ENCODE measurements at places on chromosomes 1 and 21.

DNA sequence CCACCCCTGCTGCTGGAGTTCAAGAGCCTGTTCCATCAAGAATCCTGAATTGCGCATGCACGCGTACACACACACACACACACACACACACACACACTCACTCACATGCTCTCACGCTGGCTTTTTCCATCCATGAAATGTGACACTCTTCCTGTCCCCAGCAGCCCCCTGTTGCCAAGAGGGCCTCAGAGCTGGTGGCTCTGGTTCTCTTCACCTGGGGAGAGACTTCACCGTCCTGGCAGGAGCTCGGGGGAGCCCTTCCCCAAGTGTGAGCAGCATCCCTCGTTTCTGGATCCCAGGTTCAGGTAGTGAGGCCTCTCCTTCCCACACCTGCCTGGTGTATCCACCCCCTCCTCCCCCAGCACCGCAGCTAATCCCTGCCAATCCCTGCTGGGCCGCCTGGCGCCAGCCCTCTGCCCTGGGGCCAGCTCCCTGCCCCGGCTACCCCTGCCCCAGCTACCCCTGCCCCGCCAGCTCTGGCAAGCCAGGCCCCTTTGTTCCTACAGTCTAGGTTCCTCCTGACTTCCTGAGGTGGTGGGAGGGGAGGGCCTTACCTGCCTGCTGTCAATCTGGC is 9.9 kb downstream of the PLOD1 start:
- DNase-seq = no peak

- DNase-seq = no peak
These were observed 8.9 kb upstream of the RGS1 start for GRCh38 chr1:192566657-192567056.

GRCh38 chr1:37448185-37448584 is 26.2 kb upstream of the ZC3H12A start:
- DNase-seq = no peak

DNA sequence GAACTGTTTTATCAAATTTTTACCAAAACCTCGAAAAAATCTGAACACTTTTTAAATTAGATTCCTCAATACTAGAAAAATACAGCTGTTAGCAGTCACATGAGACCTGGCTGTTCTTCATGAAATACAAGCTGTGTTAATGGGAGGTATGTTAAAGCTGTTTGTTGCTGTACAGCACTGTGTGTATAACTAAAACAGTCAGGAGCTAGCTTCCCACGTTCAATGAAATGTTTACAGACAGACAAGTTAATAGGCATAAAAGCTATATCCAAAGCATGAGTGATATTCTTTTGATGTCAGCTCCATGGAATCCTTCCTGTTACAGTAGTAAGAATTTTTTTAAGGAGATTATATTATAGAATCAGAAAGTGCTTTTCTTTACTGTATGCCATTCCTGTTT is 223.2 kb upstream of the FOXD3 start:
- no peak for DNase-seq

DNA sequence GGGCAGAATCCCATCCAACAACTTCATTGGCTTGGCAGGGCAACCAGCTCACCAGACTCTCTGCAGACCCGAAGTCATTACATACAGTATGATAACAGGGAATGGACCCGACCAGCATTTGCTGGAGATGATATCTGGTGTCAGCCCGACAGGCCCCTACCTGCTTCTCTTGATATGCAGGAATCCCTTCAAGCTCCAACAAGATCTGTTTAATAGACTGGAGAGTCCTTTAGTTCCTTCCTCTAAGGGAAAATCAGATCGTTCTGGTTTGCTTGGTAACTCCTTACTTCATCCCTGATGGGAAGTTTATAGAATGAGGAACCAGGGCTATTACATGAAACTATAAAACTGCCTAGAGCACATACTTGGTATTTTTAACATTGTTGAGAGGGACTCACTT is 61.2 kb downstream of the EDARADD start:
- DNase-seq = no peak

GRCh38 chr1:212738330-212738729 is 38.7 kb upstream of the BATF3 start:
- no peak for DNase-seq

DNA sequence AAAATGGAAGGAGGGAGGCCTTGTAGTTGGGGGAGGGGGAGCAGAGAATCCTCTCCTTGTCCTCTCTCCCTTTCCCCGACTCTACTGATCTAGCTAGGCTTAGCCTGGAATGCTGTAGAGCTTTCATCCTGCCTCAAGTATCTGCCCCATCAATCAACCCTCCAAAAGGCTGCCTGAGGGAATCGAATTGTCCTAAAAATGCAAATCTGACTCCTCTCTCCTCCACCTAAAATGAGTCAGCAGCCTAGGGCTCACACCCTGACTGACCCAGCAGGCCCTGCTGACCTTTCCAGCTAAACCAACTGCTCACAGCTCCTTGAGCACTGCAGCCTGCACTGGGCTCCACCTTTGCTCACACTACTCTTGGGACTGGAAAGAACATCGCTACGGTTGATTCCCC is 2.8 kb downstream of the HPDL start:
- DNase-seq = no peak

DNA sequence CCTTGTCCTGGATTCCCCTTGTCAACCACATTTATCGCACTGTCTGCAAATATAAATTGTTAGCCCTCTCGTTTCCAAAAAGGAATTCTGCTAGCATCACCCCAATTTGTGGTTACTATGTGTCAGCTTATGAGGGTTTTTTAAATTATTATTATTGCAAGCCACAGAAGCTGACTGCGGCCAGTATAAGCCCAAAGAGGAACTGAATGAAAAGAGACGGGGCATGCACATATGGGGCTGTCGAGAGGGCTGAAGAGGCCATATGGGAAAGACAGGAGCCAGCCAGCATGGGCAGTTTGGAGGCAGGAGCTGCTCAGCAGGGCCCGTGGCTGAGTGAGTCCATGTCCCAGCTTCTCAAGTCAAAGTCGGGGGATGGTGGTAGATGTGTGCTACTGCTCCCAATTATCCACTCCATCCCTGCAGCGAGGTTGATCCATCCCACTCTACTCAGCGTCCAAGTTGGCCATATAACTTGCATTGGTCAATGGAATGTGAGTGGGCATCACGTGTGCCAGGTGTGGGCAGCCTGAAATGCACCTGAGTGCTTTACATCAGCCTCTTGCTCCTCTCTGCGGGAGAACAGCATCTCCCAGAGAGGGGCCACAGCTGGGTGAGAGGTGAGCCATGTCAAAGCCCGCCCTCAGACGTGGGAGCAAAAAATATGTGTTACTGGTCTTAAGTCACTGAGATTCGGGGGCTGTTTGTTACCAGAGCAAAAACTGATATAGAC is 37.6 kb upstream of the LDLRAP1 start:
- DNase-seq = no peak

- DNase-seq = no peak
These were observed 136.6 kb downstream of the PROX1 start for GRCh38 chr1:214124281-214124805.

- DNase-seq = no peak
These were observed 27.3 kb upstream of the EVA1B start for GRCh38 chr1:36350659-36351226.

- no peak for DNase-seq
These were observed 208.1 kb downstream of the PRDM2 start for GRCh38 chr1:13908128-13908527.

- DNase-seq = no peak
These were observed 284.4 kb upstream of the PKN2 start for GRCh38 chr1:88399690-88400089.

- DNase-seq = no peak
These were observed 61.0 kb downstream of the SYT14 start for GRCh38 chr1:209999005-209999404.

GRCh38 chr1:180213401-180214170 is 16.5 kb upstream of the LHX4 start:
- DNase-seq = no peak

DNA sequence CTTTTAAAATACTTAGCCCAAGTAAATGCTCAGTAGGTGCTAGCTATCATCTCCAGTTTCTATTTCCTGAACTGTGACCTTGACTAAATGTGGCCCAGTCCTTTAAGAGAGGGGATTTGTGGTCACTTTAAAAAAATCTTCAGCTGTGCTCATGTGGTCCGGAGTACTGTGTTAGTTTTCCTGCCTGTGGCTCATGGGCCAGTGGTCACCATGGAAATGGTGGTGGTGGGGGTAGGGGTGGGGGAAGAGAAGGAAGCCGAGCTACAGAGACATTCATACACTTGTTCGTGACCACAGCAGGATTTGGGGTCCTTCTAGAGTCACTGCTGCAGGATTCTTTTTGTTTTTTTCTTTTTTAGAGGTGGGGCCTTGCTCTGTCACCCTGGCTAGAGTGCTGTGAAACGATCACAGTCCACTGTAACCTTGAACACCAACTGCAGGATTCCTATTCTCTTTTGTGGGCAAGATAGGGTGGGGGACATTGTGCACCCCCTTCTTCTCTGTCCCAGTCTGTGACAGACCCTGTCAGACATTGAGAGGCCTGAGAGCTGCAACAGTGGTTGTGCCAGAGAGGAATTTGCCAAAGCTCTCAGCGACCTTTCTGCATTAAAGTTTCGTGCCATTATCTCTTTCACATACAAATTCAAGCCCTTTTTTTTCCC is 25.8 kb downstream of the KIF26B start:
- DNase-seq = no peak

DNA sequence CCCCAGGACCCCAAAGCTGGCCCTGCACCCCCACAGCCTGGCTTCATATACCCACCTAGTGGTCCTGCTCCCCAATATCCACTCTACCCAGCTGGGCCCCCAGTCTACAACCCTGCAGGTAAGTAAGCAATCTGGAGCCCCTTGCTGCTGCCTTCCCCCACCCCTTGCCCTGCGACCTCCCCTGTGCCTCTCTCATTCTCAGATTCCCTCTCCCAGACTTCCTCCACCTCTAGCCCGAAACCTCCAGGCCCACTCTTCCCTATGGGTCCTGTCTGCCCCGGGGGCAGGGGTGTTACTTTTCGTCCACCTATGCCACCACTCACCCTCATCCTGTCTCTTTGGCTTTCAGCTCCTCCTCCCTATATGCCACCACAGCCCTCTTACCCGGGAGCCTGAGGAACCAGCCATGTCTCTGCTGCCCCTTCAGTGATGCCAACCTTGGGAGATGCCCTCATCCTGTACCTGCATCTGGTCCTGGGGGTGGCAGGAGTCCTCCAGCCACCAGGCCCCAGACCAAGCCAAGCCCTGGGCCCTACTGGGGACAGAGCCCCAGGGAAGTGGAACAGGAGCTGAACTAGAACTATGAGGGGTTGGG is 2.9 kb downstream of the SHISA4 start:
- no peak for DNase-seq

Data from adrenal gland (tissue), 19 donors.